Neural progenitor cell (in vitro differentiated cells): ENCODE measurements at places on chromosomes 4 and X. TPM values are rescaled to one million over a fixed set of nuclear protein-coding genes. Genes with fewer than 3 reads are reported as not detected.
A peak's percentile ranks its signal among the peaks of the same experiment; 100 is the strongest.

ATP5ME gene
- 95.1 and 114 TPM in 2 replicates for total RNA-seq

TCEAL1 gene
- total RNA-seq = 15.4 and 17.0 TPM in 2 replicates

BMX gene
- not detected in 2 replicates for total RNA-seq

CNKSR2 gene
- total RNA-seq = 54.5 and 60.4 TPM in 2 replicates

RASGEF1B gene
- 7.5 and 9.4 TPM in 2 replicates for total RNA-seq

- DNase-seq = no peak
Measured at GRCh38 chr4:38529189-38530115, 134.5 kb upstream of the KLF3 start.

DNA sequence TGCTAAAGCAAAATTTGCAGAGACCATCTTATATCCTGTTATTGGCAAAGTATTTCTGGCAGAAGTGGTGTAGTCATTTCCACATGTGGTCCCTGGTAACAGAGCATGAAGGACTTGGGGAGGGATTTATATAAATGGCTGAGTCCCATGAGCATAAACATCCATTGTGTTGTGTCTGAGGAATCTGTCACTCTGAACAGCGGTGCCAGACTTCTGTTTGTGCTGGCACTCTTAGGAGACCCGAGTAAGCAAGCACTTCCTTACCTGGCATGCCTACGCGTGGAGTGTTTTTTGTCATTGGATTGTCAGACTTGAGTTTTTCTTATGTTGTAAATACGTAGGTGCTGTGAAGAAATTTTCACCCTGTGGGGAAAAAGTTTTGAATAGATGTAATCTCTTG, 285.9 kb downstream of the ARHGAP10 start:
- no peak for DNase-seq

- DNase-seq = peak; percentile 13
Measured at GRCh38 chrX:9899640-9900111, 67.5 kb upstream of the CLDN34 start.

DNA sequence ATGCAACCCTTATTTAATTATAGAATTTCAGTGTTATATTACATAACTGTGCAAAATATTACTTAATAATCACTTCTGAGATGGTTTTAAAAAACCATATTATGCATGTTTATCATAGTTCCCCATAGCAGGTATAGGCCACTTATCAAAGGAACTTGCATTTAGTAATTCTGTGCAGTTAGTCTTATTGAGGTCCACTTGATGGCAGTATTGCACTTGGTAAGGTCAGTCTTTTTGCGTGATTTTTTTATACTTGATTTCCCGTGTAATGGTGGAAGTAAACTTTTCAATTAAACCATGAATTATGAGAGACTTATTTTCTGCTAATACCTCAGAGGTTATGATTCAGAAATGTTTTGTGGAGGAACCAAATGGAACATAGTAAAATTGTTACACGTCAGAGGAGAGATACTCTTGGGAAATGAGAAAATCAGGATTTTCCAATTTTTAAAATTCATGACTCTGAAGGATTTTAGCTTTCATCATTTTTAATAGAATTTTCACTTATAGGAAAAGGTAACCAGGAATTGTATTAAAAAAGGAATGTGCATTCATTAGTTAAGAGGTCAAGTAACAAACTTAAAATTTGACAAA, 230.0 kb downstream of the CCSER1 start:
- DNase-seq = peak; percentile 61

DNA sequence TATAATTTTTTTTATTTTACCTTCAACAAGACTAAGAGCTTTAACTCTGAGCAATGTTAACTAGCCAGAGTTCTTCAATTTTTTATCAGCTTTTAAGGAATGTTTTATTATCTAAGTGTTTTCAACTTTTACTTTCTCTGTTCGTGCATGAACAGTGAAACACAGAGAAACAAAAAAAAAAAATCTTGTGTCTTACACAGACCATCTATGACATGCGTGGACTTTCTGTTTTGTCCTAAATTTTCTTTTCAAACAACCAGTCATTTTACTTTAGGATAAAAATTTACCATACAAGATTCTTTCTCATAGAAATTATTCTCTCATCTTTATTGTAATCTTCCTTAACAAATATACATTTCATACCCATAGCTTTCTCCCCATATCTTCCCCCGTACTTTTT, 731.9 kb upstream of the PCDH10 start:
- peak; percentile 28 for DNase-seq

DNA sequence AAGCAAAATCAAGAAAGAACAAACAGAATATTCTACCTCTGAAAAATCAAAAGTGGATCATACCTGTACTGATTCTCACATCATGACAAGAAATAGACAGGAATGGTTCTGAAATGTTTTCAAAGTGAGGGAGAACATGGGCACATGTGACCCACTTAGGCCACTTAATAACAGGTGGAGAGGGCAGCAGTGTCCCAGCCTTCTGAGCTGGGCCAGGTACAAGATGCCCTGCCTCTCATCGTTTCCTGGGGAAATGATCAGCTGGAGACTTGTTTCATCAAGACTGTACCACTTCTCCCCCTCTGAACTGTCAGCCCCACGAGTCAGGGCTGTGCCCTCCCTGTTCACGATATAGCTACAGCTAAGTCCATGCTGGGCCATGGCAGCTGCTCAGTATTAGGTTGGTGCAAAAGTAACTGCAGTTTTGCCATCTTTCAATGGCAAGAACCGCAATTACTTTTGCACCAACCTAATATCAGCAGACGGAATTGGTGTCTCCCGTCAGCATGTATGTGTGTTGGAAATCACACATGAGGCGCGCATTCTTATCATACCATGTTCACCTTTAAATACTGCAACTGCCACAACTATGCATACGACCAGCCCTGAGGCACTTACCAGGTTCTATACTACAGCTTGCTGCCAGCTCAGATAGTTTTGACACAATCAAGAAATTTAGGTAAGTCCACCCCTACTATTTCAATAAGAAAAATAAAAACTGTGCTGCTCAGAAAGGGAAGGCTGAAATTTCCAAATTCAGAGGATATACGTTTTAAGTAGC, 71.4 kb downstream of the GATB start:
- no peak for DNase-seq

DNA sequence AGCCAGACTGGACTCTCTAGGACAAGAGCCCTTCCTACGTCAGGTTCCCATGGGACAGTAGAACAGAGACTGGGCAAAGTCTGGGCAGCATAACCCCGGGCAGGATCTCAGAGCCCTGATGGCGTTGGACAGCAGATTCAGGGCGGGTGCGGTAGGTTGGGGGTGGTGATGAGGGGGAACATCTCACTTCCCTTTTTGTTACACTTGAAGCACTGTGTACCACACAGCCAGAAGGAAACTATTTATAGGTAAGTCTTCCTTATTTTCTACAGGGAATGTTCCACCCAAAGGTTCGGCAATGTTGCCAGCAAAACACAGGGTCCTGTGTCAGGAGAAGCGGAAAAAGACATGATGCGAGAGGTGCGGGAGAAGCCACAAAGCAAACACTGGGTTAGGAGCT, 54.3 kb downstream of the TSC22D3 start:
- no peak for DNase-seq

- DNase-seq = no peak
Measured at GRCh38 chr4:173119818-173120217, 48.8 kb upstream of the GALNT7 start.

GRCh38 chr4:166989886-166990285, 244.4 kb downstream of the SPOCK3 start:
- no peak for DNase-seq

- DNase-seq = no peak
Measured at GRCh38 chr4:73161527-73162185, 92.1 kb upstream of the COX18 start.

- DNase-seq = no peak
Measured at GRCh38 chr4:94278781-94279180, 63.9 kb downstream of the HPGDS start.

DNA sequence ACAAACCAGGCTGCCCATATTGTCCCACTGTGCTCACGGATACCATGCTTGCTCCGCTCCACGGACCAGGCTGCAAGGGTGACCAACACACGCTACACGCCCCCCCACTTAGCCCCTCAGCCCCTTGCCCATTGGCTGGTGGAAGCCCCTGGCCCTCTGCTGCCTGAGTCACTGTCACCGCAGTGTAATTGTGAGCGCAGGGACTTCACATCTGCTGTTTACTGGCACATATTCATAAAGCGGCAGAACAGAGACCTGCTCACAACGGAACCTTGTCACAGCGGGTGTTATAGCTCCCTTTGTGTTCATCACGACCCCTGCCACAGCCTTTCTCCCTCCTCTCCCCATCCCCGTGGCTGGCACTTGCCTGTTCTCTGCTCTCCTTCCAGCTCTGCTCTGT, 83.7 kb downstream of the PSAPL1 start:
- DNase-seq = no peak

GRCh38 chr4:156248917-156249316, 295.3 kb upstream of the CTSO start:
- DNase-seq = no peak

- DNase-seq = no peak
Measured at GRCh38 chr4:121217351-121217750, 53.2 kb upstream of the TNIP3 start.

GRCh38 chr4:38784141-38784540, 1.4 kb upstream of the TLR10 start:
- DNase-seq = no peak

DNA sequence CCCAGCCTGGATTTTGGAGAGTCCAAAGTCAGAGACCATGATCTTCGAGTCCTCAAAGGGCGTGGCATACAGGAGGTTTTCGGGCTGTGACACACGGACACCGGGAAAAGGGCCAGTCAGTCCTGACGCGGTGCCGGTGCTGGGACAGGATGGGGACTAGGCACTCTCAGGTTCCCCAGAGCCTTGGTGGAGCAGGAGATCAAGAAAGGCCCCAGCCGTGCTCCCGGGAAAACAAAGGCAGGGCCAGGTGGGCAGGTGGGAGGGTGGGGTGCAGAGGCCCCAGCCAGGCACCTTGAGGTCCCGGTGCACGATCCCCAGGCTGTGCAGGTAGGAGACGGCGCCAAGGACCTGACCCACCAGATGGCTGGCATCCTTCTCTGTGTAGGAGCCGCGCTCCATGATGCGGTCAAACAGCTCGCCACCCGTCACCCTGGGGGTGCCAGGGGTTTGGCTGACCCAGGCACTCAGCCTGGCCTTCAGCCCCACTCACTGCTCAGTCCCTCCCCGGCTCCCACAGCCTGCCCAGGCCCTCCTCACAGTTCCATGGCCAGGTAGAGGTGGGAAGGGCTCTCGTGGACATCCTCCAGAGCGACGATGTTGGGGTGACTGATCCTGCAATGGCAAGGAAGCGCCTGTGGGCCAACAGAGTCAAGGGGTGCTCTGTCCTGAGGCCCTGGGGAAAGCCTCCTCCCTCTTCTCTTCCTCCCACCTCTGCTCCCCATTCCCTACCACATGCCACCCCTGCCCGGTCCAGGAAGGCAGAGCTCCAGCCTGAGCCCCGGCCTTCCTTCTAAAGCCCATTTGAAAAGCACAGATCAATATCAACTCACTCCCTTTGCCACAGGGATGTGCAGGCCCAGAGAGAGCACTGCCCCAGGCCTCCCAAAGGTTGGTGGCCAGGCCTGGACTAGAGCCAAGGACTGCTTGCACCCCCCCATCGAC, 1.8 kb downstream of the PNCK start:
- no peak for DNase-seq

GRCh38 chr4:14184265-14184664, 556.7 kb upstream of the BOD1L1 start:
- peak; percentile 2 for DNase-seq
